Neural crest cell (in vitro differentiated cells): ENCODE measurements at places on chromosomes 11 and 22. TPM values are rescaled to one million over a fixed set of nuclear protein-coding genes. Genes with fewer than 3 reads are reported as not detected.

PGGHG gene
- 23.2 and 25.1 TPM in 2 replicates for total RNA-seq

TSKU gene
- total RNA-seq, result 27.5 and 28.3 TPM in 2 replicates

LMO2 gene
- 0.49 TPM in 1 of 2 replicates, not detected in the other for total RNA-seq

SOX6 gene
- total RNA-seq, result 18.6 and 19.6 TPM in 2 replicates
